Activated T-helper 1 cell treated with anti-CD3 and anti-CD28 coated beads, Interleukin-12 subunit alpha, Interleukin-12 subunit beta, Interleukin-2, Interleukin-4 antibody, amounts not matched to agents 30 ng/mL and 10 ng/mL and 1 ng/mL, durations not matched to agents 14 hours and 24 hours and 36 hours (primary cell): ENCODE measurements at places on chromosomes 3 and 15.

DNA sequence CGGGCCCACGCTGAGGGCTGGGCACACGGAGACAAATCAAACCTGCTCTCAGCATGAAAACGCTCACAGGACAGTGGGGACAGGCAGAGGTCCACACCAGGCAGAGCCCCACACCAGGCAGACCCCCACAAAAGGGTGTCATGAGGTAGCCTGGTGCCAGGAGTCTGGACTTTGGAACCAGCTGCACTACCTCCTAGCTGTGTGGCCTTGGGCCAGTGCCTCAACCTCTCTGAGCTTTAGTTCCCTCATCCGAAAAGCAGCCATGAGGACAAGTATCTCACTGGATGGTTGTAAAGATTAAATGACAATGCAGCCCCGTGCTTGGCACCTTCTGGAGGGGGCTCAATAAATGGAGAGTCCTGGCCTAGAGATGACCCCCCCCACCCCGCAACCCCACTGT, 16.5 kb upstream of the CRABP1 start:
- DNase-seq, result no peak

DNA sequence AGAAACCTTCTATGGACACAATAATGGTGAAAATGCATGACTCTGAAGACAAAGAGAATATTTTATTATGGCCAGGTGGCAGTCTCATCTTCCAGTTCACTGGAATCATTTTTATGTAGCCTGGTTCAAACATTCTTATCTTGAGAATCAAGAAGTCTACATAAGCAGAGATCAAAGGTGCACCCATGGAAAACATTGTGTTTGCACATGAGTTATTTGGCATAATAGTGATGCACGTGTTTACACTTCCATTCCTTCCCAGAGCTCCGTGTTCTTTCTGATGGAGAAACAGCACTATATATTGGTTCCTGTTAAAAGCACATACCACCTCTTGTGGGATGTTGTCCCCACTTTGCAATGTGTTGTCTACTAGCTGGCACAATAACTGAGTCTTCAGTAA, 572.2 kb downstream of the GRM7 start:
- no peak for DNase-seq

DNA sequence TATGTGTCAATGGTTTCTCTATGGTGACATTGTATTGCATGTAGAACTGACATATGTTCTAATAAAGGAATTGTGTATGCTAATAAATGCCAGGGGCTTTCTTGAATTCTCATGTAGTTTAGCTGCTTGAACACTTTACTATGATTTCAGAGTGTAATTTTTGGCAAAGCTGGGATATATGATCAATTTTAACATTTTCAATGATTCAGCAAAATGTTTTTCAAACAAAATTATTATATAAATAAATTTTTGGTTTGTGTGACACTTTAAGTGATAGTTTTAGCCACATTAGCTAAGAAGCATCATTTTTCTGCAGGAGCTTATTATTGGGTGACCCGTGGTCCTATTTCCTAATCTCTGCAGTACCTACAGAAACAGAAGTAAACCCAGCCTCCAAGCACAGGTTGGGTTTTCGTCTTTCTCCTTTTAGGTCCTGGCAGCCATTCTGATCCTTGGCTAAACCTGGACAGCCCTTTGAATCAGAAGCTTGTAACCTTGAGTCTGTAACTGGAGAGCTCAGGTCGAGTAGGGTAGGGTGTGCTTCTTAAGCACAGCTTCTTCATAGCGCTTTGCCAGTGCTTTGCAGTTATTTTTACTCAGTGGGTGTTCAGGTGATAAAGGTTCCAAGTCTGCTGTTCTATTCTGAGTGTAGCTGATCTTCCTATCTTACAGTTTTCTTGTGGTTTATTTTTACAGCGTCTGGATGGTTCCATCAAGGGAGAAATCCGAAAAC, 74.2 kb downstream of the CHD2 start:
- DNase-seq, result no peak

DNA sequence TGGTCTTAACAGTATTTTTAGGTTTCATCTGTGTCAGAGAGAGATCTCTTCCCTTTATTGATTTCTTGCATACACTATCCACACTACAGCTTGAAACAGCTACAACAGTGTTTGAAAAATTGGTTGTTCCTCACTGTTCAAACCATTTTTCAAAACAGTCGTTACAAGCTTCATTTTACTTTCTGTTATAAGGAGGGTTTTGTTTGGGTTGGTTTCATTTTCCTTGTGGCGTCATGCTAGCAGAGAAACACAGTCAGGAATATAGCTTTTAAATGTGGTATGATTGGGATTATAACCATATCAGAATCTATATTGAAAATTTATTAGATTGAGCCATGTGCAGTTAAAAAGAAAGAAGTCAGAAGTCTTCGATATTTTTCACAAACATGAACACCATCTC, 400.6 kb downstream of the ZBTB20 start:
- no peak for DNase-seq

GRCh38 chr3:126442856-126443242, 32.8 kb downstream of the ZXDC start:
- DNase-seq, result no peak

GRCh38 chr15:51718219-51718618, 19.2 kb downstream of the LYSMD2 start:
- no peak for DNase-seq

DNA sequence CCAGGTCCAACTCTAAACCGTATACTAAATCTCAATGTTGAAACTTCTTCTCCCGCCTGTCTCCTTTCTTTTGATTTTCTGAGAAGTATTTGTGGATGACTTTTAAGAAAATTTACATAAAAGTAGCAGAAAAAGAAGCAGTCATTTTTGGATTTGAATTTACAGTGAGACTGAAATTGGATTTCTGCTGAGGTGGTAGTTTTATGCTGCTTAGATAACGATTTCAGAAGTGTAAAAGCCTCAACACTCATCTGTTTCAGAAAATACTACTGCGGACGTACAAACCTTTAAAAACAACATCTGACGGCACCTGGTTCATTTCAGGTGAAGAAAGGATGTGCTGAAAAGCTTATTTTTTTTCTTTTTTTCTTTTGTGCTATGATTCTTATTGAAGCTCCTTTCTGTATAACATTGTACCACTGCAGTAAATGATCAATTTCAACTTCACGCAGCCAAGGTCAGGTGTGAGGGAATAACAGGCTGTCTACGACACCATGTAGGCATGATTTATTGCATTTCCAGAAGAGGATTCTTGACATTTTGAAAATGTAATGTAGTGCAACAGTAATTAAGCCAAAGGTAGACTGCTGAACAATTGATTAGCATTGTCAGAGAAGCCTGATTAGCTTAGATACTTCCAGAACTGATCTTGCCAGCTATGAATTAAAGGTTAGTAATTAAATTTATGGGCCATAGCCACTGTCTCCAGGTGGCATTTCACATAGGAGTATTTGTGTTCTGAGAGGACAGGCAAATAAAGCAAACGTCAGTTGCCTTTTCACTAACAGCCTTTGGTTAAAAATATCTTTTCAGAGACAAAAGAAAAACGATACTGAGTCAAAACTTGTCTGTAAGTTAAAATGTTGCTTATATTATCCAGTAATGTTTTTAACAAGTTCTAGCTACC, 134.6 kb upstream of the KBTBD8 start:
- DNase-seq, result no peak

DNA sequence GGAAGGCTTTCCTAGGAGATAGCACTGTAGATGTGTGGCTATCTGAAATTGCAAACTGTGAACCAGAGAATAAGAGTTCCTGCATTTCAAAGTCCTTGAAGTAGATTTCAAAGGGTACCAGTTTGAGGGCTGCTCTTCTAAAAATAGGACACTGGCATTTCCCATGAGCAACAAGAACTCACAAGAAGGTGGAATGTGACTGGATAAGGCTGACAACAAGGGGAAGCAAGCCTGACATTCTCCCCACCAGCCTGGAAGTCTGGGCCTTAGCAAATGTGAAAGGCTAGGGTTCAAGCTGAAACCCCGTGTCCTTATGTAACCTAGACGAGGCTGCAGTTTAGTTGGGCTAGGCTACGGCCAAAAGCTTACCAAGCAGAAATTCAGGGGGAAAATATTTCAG, 18.7 kb upstream of the TJP1 start:
- DNase-seq, result no peak

DNA sequence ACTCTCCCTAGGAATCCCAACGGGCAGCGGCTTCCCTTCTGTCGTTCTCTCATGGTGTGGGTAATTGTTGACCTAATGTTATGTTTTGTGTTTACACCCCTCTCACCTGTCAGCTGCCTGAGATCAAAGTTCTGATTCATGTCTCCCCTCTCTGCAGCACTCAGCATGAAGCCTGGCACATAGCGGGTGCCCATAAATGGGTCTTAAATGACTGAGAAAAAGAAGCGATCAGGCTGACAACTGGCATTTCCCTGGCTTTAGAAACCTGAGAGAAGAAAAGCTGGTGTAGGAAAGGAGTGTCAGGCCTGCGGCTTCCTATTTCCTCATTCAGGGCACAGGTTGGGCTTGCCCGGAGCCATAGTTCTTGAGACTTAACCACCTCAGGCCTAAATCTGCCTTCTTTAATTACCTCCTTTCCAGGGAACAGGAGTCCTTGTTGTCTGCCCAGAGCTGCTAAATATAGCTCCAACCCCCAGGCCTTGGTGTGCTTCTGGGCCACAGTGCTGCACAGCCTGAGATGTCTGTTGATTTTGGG, 31.8 kb downstream of the LPP start:
- DNase-seq, result no peak

GRCh38 chr3:161508852-161509477, 12.4 kb downstream of the OTOL1 start:
- no peak for DNase-seq
